ENCODE measurements at places on chromosomes 5 and 9. TPM values are rescaled to one million over a fixed set of nuclear protein-coding genes. Genes with fewer than 3 reads are reported as not detected.
A peak's percentile ranks its signal among the peaks of the same experiment; 100 is the strongest.

Gene EPB41L4A
- 0.72 TPM for total RNA-seq

Gene HAVCR2
- total RNA-seq = 0.72 TPM

Gene ICE1
- total RNA-seq = 34.0 TPM

DNA sequence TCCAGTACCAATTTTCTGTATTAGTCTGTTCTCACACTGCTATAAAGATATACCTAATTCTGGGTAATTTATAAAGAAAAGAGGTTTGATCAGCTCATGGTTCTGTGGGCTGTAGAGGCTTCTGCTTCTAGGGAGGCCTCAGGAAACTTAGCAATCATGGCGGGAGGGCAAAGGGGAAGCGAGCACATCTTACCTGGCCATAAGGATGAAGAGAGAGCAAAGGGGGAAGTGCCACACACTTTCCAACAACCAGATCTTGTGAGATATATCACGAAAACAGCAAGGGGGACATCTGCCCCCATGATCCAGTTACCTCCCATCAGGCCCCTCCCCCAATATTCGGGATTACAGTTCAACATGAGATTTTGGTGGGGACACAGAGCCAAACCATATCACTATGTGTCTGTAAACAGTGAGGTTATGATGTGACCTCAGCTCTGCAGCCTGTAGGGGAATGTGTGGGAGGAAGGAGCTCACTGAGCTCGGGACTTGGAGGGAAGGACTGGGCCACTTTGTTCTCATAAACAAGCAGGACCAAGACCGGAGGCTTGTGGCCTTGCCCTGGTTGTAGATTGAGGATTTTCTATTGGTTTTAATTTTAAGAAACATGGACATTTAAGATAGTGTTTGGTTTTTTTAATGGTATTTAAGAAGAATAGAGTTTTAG, 85.2 kb downstream of the EHMT1 start:
- no peaks in the 10 kb centered on the region for H3K36me3 ChIP-seq
- peak; percentile 91 for DNase-seq
- H3K4me3 ChIP-seq = no peak overlapping the region
- H3K27me3 ChIP-seq = no peaks in the 10 kb centered on the region
- peaks cover 14% of the 10 kb centered on the region for H3K4me1 ChIP-seq

DNA sequence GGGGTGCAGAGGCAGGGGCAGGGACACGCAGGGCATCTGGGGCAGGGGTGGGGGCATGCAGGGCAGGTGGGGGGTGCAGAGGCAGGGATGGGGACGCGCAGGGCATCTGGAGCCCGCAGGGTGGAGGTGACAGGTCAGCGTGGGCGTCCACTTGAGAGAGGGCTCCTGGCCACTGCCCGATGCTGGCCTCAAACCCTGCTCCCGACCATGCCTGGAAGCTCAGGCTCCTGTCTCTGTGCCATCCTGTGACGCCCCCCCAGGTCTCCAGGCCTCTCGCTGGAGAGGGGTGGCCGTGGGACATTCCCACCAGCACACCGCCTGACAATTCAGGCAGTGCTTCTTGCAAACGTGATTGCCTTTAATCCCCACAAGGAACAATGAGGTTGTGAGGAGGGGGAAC, 33.0 kb downstream of the ZDHHC11B start:
- no peak overlapping the region for H3K27ac ChIP-seq
- H3K4me3 ChIP-seq = no peak overlapping the region
- no peaks in the 10 kb centered on the region for H3K4me1 ChIP-seq
- no peaks in the 10 kb centered on the region for H3K36me3 ChIP-seq

GRCh38 chr5:124736082-124736804, 10.2 kb downstream of the ZNF608 start:
- peak overlapping the region; percentile 64 for H3K4me3 ChIP-seq
- peaks cover 47% of the 10 kb centered on the region for H3K27me3 ChIP-seq
- H3K27ac ChIP-seq = peak overlapping the region; percentile 31
- peak; percentile 96 for DNase-seq
- peaks cover 20% of the 10 kb centered on the region for H3K4me1 ChIP-seq

Gene IL9
- total RNA-seq = not detected

DNA sequence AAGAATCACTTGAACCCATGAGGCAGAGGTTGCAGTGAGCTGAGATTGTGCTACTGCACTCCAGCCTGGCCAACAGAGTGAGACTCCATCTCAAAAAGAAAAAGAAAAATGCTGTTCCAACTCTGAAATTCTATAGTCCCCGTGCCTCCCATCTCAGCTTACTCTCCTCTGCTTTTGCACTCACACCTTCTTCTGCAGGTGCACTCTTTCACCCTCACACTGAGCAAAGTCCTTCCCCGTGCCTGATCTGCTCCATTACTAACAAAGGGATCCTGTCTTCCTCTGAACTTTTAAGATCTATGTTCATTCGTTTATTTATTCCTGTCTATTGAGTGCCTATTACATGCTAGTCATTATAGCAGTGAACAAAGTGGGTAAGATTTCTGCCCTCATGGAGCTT, 47.8 kb downstream of the SUSD1 start:
- H3K4me1 ChIP-seq = no peaks in the 10 kb centered on the region
- DNase-seq = no peak
- no peak overlapping the region for H3K27ac ChIP-seq
- no peaks in the 10 kb centered on the region for H3K36me3 ChIP-seq
- H3K4me3 ChIP-seq = no peak overlapping the region
- H3K27me3 ChIP-seq = no peaks in the 10 kb centered on the region

DNA sequence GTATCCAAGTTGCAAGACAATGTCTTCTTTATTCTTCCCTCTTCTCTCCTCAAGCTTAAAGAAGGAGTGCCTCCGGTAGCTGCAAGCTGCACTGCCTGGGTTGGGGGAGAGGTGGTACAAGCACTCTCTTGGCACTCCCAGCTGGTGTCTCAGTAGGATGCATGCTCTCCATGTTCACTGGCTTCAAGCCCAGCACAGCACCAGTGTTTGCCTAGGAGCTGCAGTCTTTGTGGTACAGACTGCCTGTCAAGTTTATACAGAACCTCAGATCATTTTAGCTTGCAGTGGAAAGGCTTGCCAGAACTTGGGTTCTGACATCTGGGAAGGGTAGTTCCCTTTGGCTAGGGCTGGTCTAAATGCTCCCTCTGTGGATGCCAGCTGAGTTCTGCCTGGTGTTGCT, 505.6 kb downstream of the MAN2A1 start:
- no peaks in the 10 kb centered on the region for H3K4me1 ChIP-seq
- no peak overlapping the region for H3K4me3 ChIP-seq
- H3K36me3 ChIP-seq = no peaks in the 10 kb centered on the region
- H3K27ac ChIP-seq = no peak overlapping the region
- no peaks in the 10 kb centered on the region for H3K27me3 ChIP-seq
- no peak for DNase-seq

DNA sequence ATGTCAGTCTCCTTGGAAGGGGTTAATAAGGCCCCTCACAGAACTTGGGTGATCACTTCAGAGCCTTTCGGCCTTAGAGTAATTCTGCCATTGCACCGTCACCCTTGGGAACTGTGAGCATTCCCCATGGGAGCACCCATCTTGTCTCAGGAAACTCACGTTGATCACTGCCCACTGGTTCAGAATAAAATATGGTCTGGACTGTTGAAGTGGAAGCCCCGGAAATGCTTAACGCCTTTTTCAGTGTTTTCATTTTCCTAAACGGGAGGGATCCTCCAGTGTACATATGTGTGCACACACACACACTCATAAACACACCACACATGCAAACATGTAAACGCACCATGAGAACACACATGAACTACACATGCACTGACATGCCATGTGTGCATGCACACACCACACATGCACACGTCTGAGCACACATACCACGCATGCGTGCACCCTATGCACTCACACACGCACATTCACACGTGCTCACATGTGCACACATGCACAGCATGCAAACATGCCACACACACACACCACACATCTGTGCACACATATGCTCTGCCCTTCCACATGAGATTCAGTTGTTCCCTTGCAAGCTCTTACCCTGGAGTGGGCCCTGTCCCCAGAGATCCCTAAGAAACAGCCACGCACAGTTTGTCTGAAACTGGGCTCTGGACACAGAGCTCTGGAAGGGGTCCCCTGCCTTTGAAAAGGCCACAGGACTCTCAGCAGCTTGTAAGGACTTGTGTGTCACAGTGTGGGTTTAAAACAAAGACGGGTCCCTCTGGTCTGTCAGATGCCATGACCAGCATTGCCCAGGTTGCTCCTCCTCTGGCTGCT, 17.0 kb downstream of the MRPL36 start:
- H3K27me3 ChIP-seq = peaks cover 10% of the 10 kb centered on the region
- H3K4me3 ChIP-seq = no peak overlapping the region
- no peak overlapping the region for H3K27ac ChIP-seq
- no peaks in the 10 kb centered on the region for H3K4me1 ChIP-seq

Gene GALNT10
- 62.2 TPM for total RNA-seq

DNA sequence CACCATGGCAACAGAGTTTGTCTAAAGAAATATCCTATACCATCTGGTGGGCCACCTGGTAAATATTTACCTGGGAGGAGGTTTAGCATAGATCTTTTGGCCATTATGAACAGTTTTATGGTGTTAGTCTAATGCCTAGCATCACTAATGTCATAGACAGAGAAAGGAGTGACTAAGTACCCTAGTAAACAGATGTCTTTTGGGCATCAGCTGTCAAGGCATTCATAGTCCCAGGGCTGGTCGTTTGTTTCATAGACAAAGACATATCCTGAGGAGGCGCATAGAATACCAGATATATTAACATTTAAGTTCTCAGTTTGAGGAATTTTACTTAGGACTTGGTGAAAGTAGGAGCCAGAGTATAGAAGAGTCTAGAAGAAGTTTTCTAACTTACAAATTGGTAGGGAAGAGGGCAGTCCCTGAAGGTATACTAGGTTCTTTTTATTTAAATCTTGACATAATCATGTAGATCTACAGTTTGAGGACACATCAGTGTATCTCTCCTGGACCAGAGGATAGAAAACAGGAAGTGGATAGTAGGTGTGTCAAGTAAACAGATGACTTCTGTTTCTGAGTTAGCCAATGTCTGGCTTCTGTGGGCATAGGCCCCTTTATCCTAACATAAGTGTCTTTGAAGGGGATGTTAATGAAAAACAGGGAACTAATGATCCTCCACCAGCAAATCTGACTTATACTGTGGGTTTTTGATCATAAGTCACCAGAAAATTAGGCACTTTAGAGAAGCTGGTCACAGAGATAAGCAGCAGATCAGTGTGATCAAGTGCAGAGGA, 105.0 kb upstream of the PRSS3 start:
- DNase-seq = no peak
- no peaks in the 10 kb centered on the region for H3K4me1 ChIP-seq
- H3K4me3 ChIP-seq = no peak overlapping the region
- H3K27me3 ChIP-seq = peaks cover 58% of the 10 kb centered on the region

DNA sequence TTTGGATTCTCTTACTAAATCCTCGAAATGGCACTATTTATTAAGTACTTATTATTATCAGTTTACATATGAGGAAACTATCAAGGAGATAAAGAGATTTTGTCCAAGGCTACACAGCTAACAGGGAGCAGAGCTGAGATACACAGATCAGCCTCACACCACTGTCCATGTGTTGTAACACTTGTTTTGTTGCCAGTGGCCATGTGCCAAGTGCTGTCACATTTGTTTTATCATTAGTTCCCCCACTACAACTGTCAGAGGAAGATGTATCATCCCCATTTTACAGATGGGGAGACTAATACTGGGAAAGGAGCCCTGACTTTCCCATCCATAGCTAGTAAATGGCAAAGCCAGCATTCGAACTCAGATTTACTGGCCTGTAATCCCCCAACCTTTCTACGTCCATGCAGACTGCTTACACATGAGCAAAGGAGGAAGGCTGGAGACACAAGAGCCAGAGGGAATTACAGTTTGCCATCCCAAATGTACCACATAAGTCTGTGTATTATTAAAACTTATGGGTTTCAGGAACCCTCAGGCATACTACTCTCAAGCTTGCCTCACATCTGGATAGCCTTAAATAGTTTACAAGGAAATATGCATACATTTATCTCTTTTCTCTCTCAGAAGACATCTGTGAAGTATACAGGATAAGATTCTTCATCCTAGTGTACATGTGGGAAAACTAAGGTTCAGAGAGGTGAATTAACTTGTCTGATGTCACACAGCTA, 25.1 kb downstream of the PAPPA start:
- H3K27me3 ChIP-seq = no peaks in the 10 kb centered on the region
- peaks cover 5% of the 10 kb centered on the region for H3K4me1 ChIP-seq
- DNase-seq = no peak
- H3K36me3 ChIP-seq = no peaks in the 10 kb centered on the region

Gene PPP3R2
- total RNA-seq = not detected

- H3K27ac ChIP-seq = no peak overlapping the region
- no peaks in the 10 kb centered on the region for H3K27me3 ChIP-seq
- DNase-seq = no peak
- H3K4me1 ChIP-seq = peaks cover 33% of the 10 kb centered on the region
- no peak overlapping the region for H3K4me3 ChIP-seq
- H3K36me3 ChIP-seq = no peaks in the 10 kb centered on the region
Observed at GRCh38 chr9:79026316-79026715, 545.4 kb upstream of the TLE4 start.

Gene PGM5
- total RNA-seq = 0.36 TPM

- H3K27ac ChIP-seq = no peak overlapping the region
- H3K4me3 ChIP-seq = no peak overlapping the region
- no peaks in the 10 kb centered on the region for H3K4me1 ChIP-seq
- no peak for DNase-seq
- H3K36me3 ChIP-seq = no peaks in the 10 kb centered on the region
- peaks cover 16% of the 10 kb centered on the region for H3K27me3 ChIP-seq
Observed at GRCh38 chr9:136707849-136708517, 4.4 kb upstream of the DIPK1B start.

- DNase-seq = peak; percentile 79
- H3K36me3 ChIP-seq = peaks cover 20% of the 10 kb centered on the region
- H3K4me3 ChIP-seq = no peak overlapping the region
- no peak overlapping the region for H3K27ac ChIP-seq
- H3K4me1 ChIP-seq = peaks cover 8% of the 10 kb centered on the region
Observed at GRCh38 chr9:137245450-137246421, 4.6 kb downstream of the TUBB4B start.

- no peak for DNase-seq
- no peak overlapping the region for H3K27ac ChIP-seq
- H3K4me1 ChIP-seq = no peaks in the 10 kb centered on the region
- H3K27me3 ChIP-seq = no peaks in the 10 kb centered on the region
- H3K36me3 ChIP-seq = no peaks in the 10 kb centered on the region
Observed at GRCh38 chr5:158398360-158399201, 539.6 kb upstream of the CLINT1 start.

GRCh38 chr9:133715295-133715865, 22.8 kb downstream of the SARDH start:
- peak; percentile 91 for DNase-seq
- peak overlapping the region; percentile 25 for H3K4me3 ChIP-seq
- H3K4me1 ChIP-seq = peaks cover 38% of the 10 kb centered on the region
- no peaks in the 10 kb centered on the region for H3K27me3 ChIP-seq

DNA sequence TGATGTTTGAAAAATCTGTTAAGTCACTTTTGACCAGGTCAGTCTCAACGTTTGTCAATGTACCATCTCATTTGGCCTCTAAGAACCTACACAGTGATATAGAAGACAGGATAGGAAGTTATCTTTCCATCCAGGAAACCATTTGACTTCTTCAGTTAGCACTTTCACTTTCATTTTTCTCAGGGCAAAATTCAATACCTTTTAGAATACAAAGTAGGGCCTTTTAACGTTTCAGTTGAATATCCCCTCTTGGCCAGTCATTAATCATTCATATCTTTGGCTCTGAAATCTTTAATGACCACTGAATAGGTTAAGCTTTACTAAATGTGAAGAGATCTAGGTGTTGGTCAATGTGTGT, 101.1 kb upstream of the GNAQ start:
- peak; percentile 6 for DNase-seq
- peaks cover 2% of the 10 kb centered on the region for H3K27me3 ChIP-seq
- peak overlapping the region; percentile 57 for H3K4me3 ChIP-seq
- peaks cover 19% of the 10 kb centered on the region for H3K4me1 ChIP-seq

Data from osteoblast (primary cell).